ENCODE measurements at places on chromosomes 5 and 9.

DNA sequence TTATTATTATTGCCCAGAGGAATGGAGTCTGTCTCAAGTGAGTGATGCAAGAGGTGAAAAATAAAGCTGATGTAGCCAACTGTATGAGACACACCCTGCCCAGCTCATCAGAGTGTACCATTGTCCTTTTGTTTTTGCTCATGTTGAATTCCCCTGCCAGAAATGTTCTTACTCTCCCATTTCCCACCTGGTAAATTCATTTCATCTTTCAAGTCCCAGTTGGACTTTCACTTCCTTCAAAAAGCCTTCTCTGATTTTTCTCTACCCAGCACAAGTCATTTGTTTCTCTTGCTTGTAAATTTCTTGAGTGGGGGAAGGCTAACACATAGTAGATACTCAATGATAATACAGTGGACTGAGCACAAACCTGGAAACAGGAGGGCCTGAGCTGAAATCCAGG, 394.5 kb upstream of the ZNF462 start:
- no peaks in the 10 kb centered on the region for H3K27me3 ChIP-seq
- H3K4me1 ChIP-seq, result peaks cover 9% of the 10 kb centered on the region
- no peaks in the 10 kb centered on the region for H3K36me3 ChIP-seq
- no peak overlapping the region for H3K27ac ChIP-seq
- no peak for DNase-seq
- H3K4me3 ChIP-seq, result no peak overlapping the region

DNA sequence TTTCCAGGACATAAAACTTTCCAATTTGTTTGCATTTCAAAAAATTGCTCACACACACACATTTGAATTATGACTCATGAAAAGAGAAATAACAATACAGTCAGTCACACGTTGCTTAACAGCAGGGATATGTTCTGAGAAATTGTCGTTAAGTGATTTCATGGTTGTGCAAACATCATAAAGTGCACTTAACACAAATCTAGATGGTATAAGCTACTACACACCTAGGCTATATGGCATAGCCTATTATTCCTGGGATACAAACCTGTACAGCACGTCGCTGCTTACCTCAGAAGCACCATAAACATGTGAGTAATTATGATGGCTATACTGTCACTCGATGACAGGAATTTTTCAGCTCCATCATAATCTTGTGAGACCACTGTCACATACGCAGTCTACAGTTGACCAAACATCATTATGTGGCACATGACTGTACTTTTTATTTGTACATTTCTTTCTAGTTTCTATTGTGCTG, 378.2 kb downstream of the ACTL7B start:
- H3K27me3 ChIP-seq, result peaks cover 7% of the 10 kb centered on the region
- no peak for DNase-seq
- H3K36me3 ChIP-seq, result no peaks in the 10 kb centered on the region
- peak overlapping the region; percentile 99 for H3K27ac ChIP-seq
- H3K4me1 ChIP-seq, result peaks cover 24% of the 10 kb centered on the region

- peak overlapping the region; percentile 93 for H3K4me3 ChIP-seq
- H3K4me1 ChIP-seq, result peaks cover 19% of the 10 kb centered on the region
- DNase-seq, result no peak
- no peaks in the 10 kb centered on the region for H3K36me3 ChIP-seq
- peak overlapping the region; percentile 88 for H3K27ac ChIP-seq
Measured at GRCh38 chr9:124769549-124770358, 1.4 kb downstream of the NR6A1 start.

DNA sequence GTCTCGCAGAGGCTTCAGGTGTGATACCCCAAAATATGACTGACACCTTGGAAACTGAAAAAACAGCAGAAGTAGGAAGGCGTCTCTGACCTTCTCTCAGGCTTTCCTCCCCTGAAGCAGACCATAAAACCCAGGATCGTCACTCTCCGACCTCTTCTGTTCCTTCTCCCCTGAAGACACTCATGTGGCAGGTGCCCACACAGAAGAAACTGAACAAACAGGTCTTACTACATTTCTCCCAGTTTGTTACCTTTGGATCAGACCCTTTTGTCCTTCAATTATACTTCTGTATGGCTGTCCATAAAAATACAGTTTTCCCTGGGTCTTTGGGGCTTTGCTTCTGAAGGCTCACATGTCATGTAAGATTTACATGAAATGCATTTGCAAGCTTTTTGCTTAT, 10.3 kb upstream of the PRUNE2 start:
- no peak overlapping the region for H3K4me3 ChIP-seq
- H3K36me3 ChIP-seq, result no peaks in the 10 kb centered on the region
- H3K4me1 ChIP-seq, result no peaks in the 10 kb centered on the region
- peaks cover 58% of the 10 kb centered on the region for H3K27me3 ChIP-seq

GRCh38 chr5:171314728-171315385, 5.8 kb downstream of the TLX3 start:
- H3K4me1 ChIP-seq, result peaks cover 6% of the 10 kb centered on the region
- no peak overlapping the region for H3K27ac ChIP-seq
- peak overlapping the region; percentile 31 for H3K4me3 ChIP-seq
- no peak for DNase-seq

DNA sequence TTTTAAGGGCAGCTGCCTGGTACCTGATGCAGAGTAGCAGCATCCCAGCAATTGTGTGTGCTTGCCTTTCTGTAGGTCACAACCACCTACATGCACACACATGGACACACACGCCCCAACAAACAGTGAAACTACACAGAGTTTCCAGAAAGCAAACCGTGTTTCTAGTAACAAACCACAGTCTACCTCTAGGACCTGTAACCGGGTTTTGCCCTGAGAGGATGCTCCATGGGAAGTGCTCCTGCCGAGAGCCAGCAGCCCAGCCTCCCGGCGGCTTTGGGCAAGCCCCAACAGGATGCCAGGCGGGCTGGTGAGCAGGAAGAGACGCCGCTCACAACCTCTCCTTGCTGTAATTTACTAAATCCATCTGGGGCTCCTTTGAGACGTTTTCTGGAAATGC, 4.1 kb upstream of the TCF7 start:
- H3K4me1 ChIP-seq, result no peaks in the 10 kb centered on the region
- no peaks in the 10 kb centered on the region for H3K36me3 ChIP-seq
- no peak for DNase-seq
- H3K27ac ChIP-seq, result no peak overlapping the region

- no peak overlapping the region for H3K4me3 ChIP-seq
- no peaks in the 10 kb centered on the region for H3K36me3 ChIP-seq
- H3K27ac ChIP-seq, result no peak overlapping the region
- no peak for DNase-seq
Measured at GRCh38 chr9:83239747-83240146, 176.8 kb upstream of the RASEF start.

GRCh38 chr5:125190232-125191087, 444.0 kb upstream of the ZNF608 start:
- no peaks in the 10 kb centered on the region for H3K27me3 ChIP-seq
- peaks cover 30% of the 10 kb centered on the region for H3K4me1 ChIP-seq
- DNase-seq, result no peak
- H3K27ac ChIP-seq, result no peak overlapping the region
- peak overlapping the region; percentile 37 for H3K4me3 ChIP-seq
- H3K36me3 ChIP-seq, result no peaks in the 10 kb centered on the region

- H3K4me3 ChIP-seq, result no peak overlapping the region
- no peak for DNase-seq
- H3K27ac ChIP-seq, result no peak overlapping the region
- H3K4me1 ChIP-seq, result peaks cover 4% of the 10 kb centered on the region
- peaks cover 64% of the 10 kb centered on the region for H3K27me3 ChIP-seq
- no peaks in the 10 kb centered on the region for H3K36me3 ChIP-seq
Measured at GRCh38 chr9:132516301-132516700, 66.1 kb upstream of the BARHL1 start.

DNA sequence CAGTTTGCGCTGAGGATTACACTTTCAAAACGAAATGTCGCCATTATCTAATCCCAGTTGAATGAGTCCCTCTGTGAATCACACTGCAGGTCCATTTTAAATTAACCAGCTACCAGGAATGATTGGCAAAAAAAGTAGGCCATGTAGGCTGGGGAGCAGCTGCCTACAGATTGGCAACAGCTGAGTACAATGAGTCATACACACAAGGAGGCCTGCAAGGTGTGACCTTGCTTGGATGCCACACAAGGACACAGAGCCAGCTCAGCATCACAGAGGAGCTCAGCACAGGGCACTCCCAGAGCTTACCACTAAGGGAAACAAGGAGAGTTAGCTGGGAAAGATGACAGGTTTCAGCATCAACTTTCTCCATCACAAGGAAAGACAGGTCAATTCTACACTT, 12.9 kb downstream of the HAVCR1 start:
- H3K4me3 ChIP-seq, result no peak overlapping the region
- no peak for DNase-seq
- peaks cover 13% of the 10 kb centered on the region for H3K4me1 ChIP-seq
- no peaks in the 10 kb centered on the region for H3K36me3 ChIP-seq

DNA sequence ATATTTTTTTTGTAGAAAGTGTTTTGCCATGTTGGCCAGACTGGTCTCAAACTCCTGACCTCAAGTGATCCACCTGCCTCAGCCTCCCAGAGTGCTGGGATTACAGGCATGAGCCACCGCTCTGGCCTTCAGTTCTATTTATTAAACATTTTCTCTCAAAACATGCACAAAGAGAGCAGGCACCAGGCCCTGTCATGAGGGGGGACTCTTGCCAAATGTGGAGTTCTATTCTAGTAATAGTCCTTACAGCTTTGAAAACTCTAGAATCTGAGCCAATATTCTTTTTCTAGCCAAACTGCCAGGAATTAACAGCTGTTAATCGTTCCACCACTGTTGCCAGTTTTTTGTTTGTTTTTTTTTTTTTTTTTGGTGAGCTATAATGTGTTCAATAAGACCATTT, 124.6 kb downstream of the TARS1 start:
- no peak overlapping the region for H3K4me3 ChIP-seq
- no peaks in the 10 kb centered on the region for H3K27me3 ChIP-seq
- H3K27ac ChIP-seq, result no peak overlapping the region
- H3K36me3 ChIP-seq, result no peaks in the 10 kb centered on the region
- peaks cover 6% of the 10 kb centered on the region for H3K4me1 ChIP-seq

DNA sequence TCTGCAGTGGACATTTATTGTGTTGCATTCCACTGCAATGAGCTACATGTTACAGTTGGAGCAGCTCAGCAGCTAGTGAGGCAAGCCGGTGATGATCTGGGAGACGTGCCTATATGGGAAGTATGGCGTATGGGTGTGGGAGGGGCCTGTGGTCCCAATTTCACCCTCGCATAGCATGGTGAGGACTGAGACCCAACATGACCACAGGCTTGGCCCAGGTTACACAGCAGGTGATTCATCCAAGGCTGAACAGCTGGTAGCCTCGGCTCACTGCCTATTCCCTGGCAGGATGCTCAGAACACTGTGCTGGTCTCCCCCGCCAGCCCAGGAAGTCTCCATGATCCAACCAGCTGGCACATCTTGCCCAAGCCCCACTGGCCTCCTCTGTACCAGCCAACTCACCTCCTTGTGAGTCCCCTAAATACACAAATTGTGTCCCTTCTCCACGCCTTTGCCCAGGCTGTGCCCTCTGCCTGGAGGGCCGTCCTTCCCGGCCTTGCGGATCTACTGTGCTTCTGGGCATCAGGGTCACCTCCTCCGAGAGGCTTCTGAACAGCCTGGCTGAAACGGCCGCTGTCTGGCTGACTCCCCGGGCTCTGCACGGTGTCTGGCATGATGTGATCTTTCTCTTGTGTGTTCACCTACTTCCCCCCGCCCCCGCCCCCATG, 81.4 kb downstream of the NSUN2 start:
- H3K27me3 ChIP-seq, result peaks cover 21% of the 10 kb centered on the region
- no peaks in the 10 kb centered on the region for H3K4me1 ChIP-seq
- H3K36me3 ChIP-seq, result no peaks in the 10 kb centered on the region
- no peak for DNase-seq

GRCh38 chr5:30747412-30747811, 446.1 kb upstream of the CDH6 start:
- H3K36me3 ChIP-seq, result no peaks in the 10 kb centered on the region
- no peaks in the 10 kb centered on the region for H3K4me1 ChIP-seq
- no peak overlapping the region for H3K4me3 ChIP-seq
- no peak overlapping the region for H3K27ac ChIP-seq
- H3K27me3 ChIP-seq, result no peaks in the 10 kb centered on the region

- H3K36me3 ChIP-seq, result no peaks in the 10 kb centered on the region
- H3K27me3 ChIP-seq, result no peaks in the 10 kb centered on the region
- H3K27ac ChIP-seq, result no peak overlapping the region
Measured at GRCh38 chr9:117887383-117887782, 183.2 kb downstream of the TLR4 start.

- peaks cover 14% of the 10 kb centered on the region for H3K36me3 ChIP-seq
- DNase-seq, result no peak
- peaks cover 36% of the 10 kb centered on the region for H3K4me1 ChIP-seq
- peak within 1 kb of the TSS; percentile 84 for H3K27ac ChIP-seq
Measured at GRCh38 chr5:36606428-36607113, at the start of gene SLC1A3. SLC1A3 (plus strand) TSS chr5:36606606; CDS start chr5:36608424, 1,818 bp downstream.

- peaks cover 35% of the 10 kb centered on the region for H3K4me1 ChIP-seq
- H3K27me3 ChIP-seq, result no peaks in the 10 kb centered on the region
- H3K36me3 ChIP-seq, result peaks cover 4% of the 10 kb centered on the region
Measured at GRCh38 chr5:59484618-59485017, 408.9 kb downstream of the PDE4D start.

DNA sequence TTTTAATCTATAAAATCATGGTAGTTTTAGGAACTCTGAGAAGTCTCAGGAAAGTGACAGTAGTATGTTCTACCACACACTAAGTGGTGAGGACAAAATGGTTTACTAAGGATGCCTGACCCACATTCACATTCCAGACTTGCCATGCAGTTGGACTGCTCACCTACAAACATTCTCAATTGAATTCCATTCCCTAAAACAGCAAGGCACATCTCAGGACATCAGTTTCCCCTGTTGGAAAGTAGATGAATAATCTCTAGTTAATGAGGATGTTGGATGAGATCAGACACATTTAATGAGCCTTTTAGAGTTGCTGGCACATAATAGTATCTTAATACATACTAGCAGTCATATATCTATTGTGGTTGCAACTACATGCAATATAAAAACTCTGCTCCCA, 76.6 kb downstream of the ZNF618 start:
- no peak overlapping the region for H3K4me3 ChIP-seq
- H3K27me3 ChIP-seq, result no peaks in the 10 kb centered on the region
- no peak overlapping the region for H3K27ac ChIP-seq
- DNase-seq, result no peak
- H3K4me1 ChIP-seq, result peaks cover 50% of the 10 kb centered on the region
- H3K36me3 ChIP-seq, result peaks cover 8% of the 10 kb centered on the region
